ENCODE measurements at places on chromosomes 11 and 22. TPM values are rescaled to one million over a fixed set of nuclear protein-coding genes. Genes with fewer than 3 reads are reported as not detected.

LUZP2 gene
- total RNA-seq: 1.4 TPM

NXPE1 gene
- not detected for total RNA-seq

LMO2 gene
- total RNA-seq: 8.6 TPM

MRPL16 gene
- 45.6 TPM for total RNA-seq

SCARF2 gene
- total RNA-seq: 6.4 TPM

Measured in sigmoid colon (tissue), 7 donors.